Activated CD4-positive, alpha-beta T cell treated with anti-CD3 and anti-CD28 coated beads, Interleukin-2, amount 50 U/mL, for 48 hours (primary cell): ENCODE measurements at places on chromosomes 16 and 17.
A peak's percentile ranks its signal among the peaks of the same experiment; 100 is the strongest.

GRCh38 chr17:18144855-18145254, 36.3 kb downstream of the MYO15A start:
- no peak for DNase-seq

DNA sequence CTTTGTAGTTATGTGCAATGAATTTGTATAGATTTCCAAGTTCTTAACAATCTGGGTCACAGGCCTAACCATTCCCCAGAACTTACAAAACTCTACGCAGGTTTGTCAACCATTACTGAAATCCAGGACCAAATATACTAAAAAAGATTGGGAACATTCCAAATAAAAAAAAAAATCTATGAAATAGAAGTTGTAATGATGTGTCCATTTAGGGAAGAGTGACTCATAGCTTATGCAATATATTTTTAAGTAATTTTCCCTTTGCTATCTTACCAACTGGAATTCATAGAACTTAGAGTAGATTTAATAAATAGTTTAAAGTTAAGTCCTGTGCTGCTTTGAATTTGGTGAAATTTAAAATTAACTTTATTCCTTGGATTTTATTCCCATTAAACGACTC, 393.2 kb downstream of the PMP22 start:
- no peak for DNase-seq

DNA sequence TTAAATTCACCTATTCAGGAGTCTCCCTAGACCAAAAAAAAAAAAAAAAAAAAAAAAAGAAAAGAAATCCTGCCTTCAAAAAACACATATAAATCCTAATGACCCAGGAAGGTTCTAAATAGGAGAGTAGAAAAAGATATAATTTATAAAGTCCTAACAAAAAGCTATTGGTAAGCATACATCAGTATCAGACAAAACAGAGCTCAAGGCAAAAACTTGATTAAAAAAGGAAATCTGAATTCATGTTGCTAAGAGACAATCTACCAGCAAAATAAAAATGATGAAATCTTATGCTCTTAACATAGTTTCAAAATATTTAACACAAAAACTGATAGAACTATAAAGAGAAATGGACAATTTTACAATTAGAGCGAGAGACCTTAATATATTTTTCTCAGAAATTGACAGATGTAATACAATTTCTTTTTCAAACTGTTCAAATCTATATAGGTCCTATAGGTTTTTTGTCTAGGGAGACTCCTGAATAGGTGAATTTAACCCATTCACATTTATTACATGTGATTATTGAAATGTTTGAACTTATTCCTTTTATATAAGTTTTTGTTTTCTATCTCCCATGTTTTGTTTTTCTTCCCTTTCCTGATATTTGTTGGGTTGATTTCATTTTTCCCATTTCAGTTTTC, 57.0 kb downstream of the NT5M start:
- no peak for DNase-seq

- DNase-seq = no peak
Observed at GRCh38 chr17:16215965-16216316, 607 bp upstream of the NCOR1 start.

DNA sequence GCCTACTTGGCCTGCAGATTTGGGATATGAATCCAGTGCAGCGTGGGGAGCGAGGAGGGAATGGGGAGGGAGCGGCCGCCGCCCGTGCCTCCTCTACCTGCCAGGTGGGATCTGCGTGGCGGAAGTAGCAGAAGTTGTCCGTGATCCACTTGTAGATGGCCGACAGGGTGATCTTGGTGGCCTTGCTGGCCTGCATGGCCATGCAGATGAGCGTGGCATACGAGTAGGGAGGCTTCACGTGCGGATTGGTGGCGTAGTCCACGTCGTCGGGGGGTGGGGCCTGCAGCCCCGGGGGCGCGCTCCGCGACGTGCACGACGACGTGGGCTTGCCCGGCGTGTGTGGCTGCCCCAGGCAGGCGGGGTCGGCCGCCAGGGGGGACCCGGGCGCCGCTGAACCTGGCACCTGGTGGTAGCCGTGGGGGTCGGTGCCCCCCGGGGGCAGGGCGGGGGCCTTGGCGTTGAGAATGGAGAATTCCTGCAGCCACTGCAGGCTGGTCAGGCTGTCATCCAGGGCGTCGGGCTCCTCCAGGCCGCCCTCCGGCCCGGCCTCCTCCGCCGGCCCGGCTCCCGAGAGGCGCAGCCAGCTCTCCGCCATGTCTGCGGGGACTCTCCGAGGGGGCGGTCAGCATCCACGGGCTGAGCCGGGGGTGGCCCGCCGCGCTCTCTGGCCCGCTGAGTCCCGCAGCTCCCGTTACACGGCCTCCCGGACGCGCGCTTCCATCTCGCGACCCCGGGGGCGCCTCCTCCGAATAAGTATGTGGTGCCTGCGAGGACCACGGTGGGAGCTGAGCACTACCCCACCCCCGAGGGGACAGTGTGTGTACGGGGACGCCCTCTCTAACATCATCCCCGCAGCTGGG, 1.0 kb downstream of the FOXJ1 start:
- peak; percentile 26 for DNase-seq

GRCh38 chr17:16171613-16172012, 43.7 kb downstream of the NCOR1 start:
- DNase-seq = no peak

DNA sequence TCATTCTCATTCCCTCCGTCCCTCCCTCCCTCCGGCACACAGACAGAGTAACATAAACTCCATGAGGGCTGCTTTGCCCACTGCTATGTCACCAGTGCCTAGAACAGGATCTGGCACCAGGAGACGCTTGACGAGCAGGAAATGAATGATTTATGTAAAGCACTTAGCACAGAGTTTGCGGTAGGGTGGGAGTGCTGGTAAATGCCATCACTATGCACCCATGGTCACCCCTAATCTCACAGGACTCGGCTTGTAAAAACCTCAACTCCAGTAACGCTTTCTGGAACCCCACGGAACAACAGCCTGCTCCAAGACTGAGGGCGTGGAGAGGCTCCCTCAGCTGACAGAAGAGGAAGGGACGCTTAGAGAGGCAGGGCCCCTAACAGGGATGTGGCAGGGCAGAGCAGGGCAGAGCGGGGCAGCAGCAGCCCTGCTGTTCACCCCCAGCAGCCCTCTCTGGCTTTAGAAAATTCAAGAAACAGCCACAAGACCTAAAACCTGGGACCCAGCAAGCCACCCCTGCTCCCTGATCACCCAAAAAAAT, 156.9 kb downstream of the C16orf78 start:
- no peak for DNase-seq

- DNase-seq = no peak
Observed at GRCh38 chr16:70686376-70687101, 686 bp upstream of the MTSS2 start.

DNA sequence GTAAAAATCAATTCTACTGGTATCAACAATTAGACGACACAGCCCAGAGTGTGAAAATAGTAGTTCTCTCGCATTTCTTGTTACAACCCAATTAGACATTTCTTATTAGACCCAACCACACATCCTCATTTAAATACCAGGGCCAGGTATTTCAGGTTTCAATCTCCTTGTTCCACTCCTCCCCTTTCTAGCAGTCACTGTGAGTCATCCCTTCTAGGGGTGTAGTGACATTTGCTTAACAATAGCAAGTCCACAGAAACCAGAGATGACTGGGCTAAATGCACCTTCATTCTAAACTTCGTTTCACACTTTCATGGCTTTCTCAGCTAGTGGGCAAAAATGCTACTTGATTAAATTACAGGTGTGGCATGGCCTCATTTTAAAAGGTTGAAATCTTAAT, 116.9 kb upstream of the CACNG3 start:
- no peak for DNase-seq

DNA sequence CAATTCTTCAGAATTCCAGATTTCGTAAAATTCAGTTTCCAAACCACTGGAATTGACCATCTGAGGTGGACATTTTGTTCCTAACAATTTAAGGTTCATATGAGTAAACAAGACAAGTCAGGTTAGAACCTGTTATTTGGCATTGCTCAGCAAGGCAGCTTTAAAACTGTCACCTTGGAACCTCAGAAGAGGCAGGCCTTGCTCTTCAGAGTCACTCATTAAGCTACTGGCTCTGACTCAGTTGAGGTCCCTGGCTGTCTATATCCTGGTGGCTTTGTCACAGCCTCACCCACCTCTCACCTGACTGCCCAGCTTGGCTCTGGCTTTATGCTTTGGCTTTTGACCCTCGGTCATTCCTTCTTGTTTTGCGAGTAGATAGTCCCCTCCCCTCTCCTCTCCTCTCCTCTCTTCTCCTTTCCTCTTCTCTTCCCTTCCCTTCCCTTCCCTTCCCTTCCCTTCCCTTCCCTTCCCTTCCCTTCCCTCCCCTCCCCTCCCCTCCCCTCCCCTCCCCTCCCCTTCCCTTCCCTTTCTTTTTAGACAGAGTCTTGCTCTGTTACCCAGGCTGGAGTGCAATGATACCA, 238.4 kb downstream of the SHISA9 start:
- no peak for DNase-seq

DNA sequence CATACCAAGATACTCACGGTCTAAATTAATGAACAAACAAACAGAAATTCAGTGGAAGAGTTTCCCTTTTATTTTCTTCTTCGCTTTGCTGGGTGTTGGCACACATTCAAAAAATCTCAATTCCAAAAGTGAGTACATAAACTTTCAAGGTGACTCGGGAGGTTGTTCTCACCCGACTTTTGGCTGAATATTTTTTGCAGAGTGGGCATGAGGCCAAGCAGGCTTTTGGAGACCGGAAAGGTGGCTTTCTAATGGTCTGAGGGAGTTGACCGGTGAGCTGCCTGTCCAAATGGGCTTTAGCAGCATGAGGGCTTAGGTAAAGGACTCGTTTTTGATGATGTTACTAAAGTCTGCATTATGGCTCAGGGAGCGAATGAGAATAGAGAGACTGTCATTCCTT, 318.7 kb downstream of the CPPED1 start:
- no peak for DNase-seq

- DNase-seq = no peak
Observed at GRCh38 chr16:14028202-14028601, 42.9 kb upstream of the MRTFB start.

GRCh38 chr16:53043986-53044601, 8.6 kb downstream of the CHD9NB start:
- no peak for DNase-seq

DNA sequence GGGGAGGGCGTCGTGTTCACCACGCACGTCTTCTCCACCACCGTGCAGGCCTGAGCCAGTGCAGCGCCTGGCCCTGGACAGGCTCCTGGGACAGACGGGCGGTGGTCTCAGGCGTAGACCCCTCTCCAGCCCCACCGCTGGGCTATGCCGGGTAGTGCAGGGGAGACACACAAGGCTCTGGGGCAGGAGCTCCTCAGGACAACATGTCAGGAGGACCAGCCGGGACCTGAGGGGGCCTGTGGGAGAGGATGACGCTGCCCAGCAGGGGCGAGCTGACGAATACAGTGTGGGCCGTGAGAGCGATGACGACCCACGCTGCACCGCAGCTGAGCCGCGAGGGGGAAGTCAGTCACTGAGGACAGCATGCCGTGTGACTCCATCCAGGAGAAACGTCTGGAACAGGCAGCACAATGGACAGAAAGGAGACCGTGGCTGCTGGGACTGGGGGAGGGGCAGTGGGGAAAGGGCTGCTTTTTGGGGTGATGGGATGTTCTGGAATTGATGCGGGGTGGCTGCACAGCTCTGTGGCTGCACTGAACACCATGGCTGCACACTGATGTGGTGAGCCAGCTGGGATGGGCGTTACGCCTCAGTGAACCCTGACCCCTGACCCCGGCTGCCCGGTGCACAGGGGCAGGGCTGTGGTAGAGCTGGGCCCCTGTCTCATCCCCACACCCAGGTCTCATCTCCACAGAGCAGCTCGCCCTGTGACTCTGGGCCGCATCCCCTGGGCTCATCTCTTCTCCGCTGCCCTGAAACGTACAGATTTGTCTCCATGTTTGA, 20.2 kb downstream of the DNASE1 start:
- DNase-seq = no peak

DNA sequence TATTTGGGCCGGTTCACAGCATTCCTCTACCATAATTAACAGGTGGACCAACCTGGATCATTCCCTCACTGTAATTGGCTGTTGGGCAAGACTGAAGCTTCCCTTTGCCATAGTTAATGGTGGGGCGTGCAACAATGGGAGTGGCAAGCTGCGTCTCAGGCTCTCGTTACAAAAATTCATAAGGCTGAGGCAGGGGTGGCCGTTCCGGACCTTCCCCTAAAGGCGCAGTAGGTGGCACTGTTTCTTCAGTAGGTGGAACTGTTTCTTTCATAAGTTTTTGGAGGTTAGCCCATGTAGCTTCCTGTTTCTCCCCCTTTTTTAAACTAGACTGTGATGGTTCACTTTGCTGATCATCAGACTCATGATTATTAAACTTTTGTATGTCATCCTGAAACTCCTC, 17.0 kb upstream of the TMC5 start:
- DNase-seq = no peak

- no peak for DNase-seq
Observed at GRCh38 chr16:49365711-49366509, 7.7 kb upstream of the C16orf78 start.

DNA sequence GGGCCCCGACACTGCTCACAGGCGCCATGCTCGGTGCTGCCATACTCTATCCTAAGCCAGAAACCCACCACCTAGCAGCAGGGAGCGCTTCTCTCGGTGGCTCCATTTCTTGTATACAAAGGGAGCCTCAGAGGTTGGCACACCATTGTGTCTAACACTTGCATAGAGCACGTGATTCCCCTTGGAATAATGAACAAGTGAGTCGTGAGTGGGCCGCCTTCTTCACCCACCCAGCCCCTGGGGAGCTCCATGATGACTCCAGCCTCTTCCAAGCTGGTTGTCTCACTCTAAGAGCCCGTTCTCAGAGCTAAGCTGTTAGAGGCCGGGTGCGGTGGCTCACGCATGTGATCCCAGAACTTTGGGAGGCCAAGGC, 82.3 kb upstream of the ZNF469 start:
- DNase-seq = no peak

DNA sequence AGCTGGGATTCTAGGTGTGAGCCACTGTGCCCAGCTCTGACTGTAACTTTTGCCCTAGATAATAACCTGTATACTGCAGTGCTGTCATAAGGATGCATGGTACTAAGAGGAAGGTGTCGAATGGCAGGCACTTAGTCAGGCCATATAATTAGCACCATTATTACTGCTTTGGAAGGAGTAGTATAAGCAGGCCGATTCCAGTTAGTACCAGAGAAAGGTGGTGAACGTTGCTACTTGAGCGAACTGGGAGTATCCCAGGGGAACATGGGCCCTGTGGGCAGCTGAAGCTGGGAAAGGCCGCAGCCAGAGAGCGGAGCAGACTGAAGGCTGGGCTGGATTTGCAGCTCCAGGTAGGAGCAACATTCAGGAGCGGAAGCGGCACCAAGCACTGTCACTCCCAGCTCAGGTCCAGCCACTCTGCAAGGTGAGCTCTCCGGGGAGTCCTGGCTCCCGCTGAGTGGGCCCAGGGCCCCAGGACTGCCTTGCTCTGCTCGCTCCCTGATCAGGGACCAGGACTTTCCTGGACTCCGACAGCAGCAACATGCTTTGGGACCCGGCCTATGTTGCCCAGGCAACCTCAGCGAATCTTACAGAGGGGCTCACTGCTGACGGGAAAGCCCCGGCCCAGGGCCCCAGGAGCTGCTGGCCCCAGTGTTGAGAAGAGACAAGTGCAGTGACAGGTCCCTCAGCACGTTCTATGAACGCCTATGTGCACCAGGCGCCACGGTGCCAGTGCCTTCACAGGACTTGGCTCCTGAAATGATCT, 28.6 kb downstream of the C16orf74 start:
- no peak for DNase-seq
